ENCODE measurements at places on chromosomes 2 and 18. TPM values are rescaled to one million over a fixed set of nuclear protein-coding genes. Genes with fewer than 3 reads are reported as not detected.

GRCh38 chr2:167381349-167381748, 493.1 kb downstream of the XIRP2 start:
- no peaks in the 10 kb centered on the region for H3K36me3 ChIP-seq
- H3K4me1 ChIP-seq: no peaks in the 10 kb centered on the region
- H3K27ac ChIP-seq: no peak overlapping the region
- no peaks in the 10 kb centered on the region for H3K27me3 ChIP-seq

DNA sequence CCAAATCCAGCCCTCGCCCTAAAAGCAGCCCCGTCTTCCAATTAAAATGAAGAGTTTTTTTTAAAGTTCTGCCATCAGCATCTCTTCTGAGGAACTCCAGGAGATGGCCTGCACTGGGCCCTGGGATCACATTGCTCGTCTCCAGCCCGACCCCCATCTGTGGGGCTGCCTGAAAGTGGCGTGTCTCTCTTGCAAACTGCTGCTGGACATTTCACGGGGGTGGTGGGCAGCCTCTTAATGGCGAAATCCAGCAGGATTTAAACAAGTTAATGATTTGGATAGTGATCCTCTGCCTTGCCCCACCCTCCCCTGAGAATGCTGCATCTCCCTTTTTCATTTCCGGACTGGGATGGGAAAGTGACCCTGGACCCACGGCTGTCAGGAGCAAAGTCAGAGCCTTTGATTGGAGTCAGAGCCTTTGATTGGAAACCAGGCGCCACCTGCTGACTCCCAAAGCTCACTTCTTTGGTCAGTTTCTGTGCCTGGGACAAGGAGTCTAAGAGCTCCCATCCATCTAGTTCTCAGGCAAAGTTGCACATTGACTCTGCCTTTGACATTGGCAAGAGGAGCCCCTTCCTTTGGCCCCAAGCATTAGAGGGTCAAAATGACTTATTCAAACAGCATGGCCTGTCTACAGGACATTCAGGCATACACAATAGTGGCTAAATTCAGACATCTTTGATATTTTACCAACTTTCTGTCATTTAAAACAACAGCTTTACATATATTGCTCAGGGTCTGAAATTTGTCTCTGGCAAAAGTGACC, 155.2 kb downstream of the SH3BP4 start:
- peak; percentile 67 for DNase-seq
- no peaks in the 10 kb centered on the region for H3K36me3 ChIP-seq
- no peak overlapping the region for H3K4me3 ChIP-seq
- no peak overlapping the region for H3K27ac ChIP-seq
- H3K4me1 ChIP-seq: no peaks in the 10 kb centered on the region

The SCN1A gene
- 0.35 TPM for total RNA-seq

The G6PC2 gene
- total RNA-seq: 0.21 TPM

The CREG2 gene
- total RNA-seq: not detected

The SLC4A5 gene
- 1.5 TPM for total RNA-seq

GRCh38 chr2:55837073-55837472, 86.5 kb downstream of the EFEMP1 start:
- no peaks in the 10 kb centered on the region for H3K36me3 ChIP-seq
- no peaks in the 10 kb centered on the region for H3K27me3 ChIP-seq
- no peak for DNase-seq
- no peaks in the 10 kb centered on the region for H3K4me1 ChIP-seq
- H3K27ac ChIP-seq: no peak overlapping the region

DNA sequence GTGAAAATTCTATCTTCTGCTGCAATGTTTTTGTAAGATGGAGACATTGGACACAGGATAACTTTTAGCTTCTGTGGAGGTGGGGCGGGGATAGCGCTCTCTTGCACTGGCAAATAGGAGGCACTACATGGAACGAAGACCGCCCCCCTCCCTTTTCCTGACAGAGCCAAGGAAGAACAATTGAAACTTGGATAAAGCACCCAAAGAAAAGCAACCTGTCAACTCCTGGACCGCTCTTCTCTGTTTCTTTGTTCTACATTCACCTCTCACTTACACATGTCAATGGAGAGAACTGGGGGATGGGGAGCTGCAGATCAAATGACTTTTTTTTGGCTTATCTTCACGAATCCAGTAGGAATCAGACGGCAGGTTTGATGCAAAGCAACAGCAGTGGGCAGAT, 126.3 kb upstream of the CHAC2 start:
- DNase-seq: no peak
- no peaks in the 10 kb centered on the region for H3K27me3 ChIP-seq
- no peak overlapping the region for H3K4me3 ChIP-seq
- H3K36me3 ChIP-seq: no peaks in the 10 kb centered on the region

DNA sequence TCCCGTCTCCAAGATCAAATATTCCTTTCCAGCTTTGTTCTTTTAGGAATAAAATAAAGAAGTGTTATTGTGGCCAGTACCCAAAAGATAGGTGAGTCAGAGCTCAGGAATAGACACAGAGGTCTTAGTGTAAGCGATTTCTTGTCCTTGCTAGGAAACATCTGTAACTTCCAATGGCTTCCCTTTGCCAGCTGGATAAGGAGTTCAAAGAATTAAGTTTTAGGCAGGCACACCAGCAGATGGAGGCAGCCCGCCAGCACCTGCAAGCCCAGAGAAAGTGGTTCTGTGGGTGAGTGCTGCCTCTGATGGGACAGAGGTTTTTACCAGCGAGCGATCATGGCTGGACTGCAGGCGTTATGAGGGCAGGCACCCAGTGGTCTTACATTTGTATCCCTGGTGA, 125.4 kb downstream of the MGAT5 start:
- no peak for DNase-seq
- H3K4me3 ChIP-seq: no peak overlapping the region
- peak overlapping the region; percentile 10 for H3K27ac ChIP-seq

DNA sequence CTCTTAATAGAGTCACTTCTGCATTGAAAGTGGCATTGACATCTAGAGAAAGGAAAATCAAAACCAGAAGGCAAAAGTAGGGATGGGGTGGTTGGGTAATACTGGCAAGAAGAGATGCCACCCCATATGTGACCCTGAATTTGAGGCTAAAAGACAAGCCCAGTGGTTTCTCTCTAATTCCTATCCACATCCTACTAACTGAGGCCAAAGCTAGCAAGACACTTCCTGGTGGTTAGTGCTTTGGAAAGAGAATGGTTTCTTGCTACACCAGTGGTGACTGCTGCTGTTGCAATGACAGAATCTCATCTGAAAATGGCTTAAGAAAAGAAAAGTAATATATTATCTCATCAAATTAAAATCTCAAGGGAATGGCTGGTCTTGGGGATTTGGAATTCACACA, 640.6 kb downstream of the EPHA4 start:
- no peak overlapping the region for H3K27ac ChIP-seq
- H3K36me3 ChIP-seq: no peaks in the 10 kb centered on the region
- no peaks in the 10 kb centered on the region for H3K27me3 ChIP-seq
- no peaks in the 10 kb centered on the region for H3K4me1 ChIP-seq
- no peak for DNase-seq

The ALKAL2 gene
- total RNA-seq: 0.83 TPM

The SYT4 gene
- not detected for total RNA-seq

The VIL1 gene
- total RNA-seq: not detected

DNA sequence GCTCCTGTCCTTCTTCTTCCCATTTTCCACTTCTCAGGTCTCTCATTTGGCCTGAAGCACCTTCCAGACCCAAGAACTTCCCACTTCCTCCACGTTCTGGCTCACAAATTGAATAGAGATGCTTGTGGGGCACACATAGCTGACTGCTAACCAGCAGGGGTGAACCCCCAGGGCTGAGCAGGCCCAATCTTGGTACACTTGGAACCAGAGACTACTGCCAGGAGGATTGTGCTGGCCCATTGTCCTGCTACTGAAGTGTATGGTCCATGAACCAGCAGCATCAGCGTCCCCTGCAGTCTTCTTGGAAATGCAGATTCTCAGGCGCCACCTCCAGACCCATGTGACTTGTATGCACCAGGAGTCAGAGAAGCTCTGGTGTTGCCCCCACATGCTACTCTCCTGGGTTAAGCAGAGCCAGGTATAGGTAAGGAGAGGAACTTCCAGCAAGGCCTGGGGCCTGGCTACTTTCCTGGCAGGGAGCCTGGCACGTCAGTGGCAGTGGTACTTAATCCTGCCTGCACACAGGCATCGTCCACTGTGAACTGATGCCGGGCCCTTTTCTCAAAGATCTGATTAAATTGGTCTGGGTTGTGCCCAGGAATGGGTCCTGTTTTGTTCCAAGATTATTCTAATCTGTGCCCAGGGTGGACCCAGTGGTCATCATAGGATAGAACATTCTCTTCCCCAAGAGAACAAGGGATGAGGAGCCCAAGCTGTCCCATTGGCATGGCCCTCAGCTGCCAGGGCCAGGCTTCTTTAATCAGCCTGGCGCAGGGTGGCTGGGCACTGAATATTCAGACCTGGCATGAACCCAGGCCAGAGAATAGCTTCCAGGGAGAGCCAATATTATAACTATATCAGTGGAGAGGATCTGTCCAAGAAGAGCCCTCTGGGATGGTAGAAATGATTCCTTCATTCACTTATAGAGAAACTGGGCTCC, 248.7 kb downstream of the SOX11 start:
- no peak for DNase-seq
- H3K4me1 ChIP-seq: no peaks in the 10 kb centered on the region
- no peaks in the 10 kb centered on the region for H3K27me3 ChIP-seq
- no peak overlapping the region for H3K27ac ChIP-seq
- no peaks in the 10 kb centered on the region for H3K36me3 ChIP-seq

DNA sequence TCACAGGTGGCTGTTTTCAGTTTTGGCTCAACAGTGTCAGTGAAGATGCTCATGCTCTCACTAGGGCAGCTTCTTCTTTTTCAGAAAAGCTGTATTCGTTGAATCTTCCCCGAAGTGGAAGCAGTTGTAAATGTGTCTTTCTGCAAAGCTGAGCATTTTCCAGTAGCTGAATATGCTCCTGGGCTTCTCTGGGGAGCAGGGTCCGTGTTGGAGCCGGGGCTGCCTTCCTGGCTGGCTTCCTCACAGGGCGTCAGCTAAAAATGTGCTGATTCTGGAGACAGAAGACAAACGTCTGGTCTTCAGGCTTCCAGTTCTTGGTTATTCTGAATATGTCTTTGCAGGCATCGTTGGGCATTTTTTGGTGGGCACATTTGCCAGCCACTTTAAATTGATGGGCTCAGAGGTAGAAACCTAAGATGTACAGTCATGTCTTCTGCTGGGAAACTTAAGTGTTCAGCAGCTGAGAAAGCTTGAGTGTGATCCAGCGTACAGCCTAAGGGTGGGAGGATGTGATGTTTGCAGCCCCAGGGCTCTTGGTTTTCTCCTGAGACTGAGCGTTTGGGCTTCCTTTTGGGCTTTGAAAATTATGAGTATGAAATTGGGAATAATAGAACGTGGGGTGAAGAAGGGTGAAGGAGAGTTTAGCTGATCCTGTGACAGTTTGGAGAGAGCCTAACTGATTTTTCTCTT, 19.0 kb downstream of the SETBP1 start:
- peaks cover 51% of the 10 kb centered on the region for H3K4me1 ChIP-seq
- H3K36me3 ChIP-seq: no peaks in the 10 kb centered on the region
- DNase-seq: no peak
- peak overlapping the region; percentile 64 for H3K27ac ChIP-seq
- no peak overlapping the region for H3K4me3 ChIP-seq
- H3K27me3 ChIP-seq: no peaks in the 10 kb centered on the region

The CRYGC gene
- not detected for total RNA-seq

DNA sequence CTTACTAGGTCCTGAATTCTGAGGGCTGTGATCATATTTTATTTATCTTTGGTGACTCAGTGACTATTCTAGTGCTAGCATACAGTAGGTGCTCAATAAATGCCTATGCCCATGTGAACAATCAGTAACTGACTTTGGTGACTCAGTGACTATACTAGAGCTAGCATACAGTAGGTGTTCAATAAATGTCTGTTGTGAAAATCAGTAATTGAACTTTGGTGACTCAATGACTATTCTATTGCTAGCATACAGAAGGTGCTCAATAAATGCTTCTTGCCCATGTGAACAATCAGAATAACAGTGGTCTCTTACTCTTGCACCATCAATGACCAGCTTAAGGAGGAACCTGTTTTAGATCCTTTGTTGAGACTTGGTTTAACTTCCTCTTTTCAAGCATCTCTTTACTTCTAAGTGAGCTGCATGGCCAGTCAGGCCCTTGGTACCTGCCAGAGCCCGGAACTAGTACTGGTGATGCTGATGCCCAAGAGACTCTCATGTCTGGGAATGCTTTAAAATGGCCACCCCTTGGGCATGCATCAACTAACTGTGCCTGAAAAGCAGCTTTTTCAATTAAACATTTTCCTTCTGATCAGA, 214.9 kb upstream of the SPRED2 start:
- no peaks in the 10 kb centered on the region for H3K4me1 ChIP-seq
- H3K4me3 ChIP-seq: no peak overlapping the region
- no peaks in the 10 kb centered on the region for H3K36me3 ChIP-seq
- no peak overlapping the region for H3K27ac ChIP-seq

The NEB gene
- 3.5 TPM for total RNA-seq

Measured in heart left ventricle (tissue), 16 donors.